Stimulated activated CD4-positive, alpha-beta T cell treated with anti-CD3 and anti-CD28 coated beads, Interleukin-1b, Interleukin-23, amount 100 ng/mL, for 48 hours (primary cell): ENCODE measurements at places on chromosomes 2 and 18.

GRCh38 chr2:15874321-15874720 lies 66.0 kb upstream of the MYCN start:
- DNase-seq = no peak

DNA sequence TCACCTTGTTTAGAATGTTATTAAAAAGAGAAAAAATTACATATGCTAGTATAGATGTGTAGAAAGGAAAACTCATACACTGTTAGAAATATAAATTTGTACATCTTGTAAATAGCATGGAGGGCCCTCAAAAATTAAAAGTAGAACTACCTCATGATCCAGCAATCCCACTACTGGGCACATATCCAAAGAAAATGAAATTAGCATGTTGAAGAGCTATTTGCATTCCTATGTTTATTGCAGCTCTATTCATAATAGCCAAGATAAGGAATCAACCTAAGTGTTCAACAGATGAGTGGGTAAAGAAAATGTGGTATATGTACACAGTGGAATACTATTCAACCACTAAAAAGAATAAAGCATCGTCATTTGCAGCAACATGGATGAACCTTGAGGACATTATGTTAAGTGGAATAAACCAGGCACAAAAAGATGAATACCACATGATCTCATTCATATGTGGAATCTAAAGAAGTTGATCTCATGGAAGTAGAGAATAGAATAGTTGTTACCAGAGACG lies 251.5 kb upstream of the THUMPD2 start:
- DNase-seq = no peak

- peak; percentile 13 for DNase-seq
These were observed 448 bp downstream of the YPEL5 start for GRCh38 chr2:30147196-30147714.

- DNase-seq = no peak
These were observed 99.9 kb upstream of the SLC38A11 start for GRCh38 chr2:165055082-165055851.

GRCh38 chr18:45161850-45162249 lies 453.4 kb upstream of the SLC14A2 start:
- no peak for DNase-seq

GRCh38 chr18:8298186-8298585 lies 311.1 kb upstream of the RAB12 start:
- no peak for DNase-seq

GRCh38 chr2:11500702-11501303 lies 33.0 kb upstream of the GREB1 start:
- DNase-seq = no peak

DNA sequence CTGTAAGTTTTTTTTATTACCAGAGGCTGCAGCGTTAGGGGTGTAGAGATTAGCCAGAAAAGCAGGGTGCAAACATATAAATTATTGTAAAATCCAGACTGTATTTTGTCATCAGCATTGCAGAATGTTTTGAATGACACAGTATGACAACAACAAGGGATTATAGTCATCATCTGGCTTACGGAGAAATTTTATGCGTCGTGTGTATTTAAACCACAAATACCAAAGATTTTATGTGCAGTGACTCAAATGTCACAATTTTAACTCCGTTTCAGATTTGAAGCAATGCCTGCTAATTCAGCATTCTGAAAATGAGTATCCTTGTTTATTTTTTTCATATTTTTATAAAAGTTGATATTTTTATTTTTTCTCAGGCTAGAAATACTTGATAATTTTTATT lies 19.4 kb upstream of the TMX3 start:
- DNase-seq = no peak

- no peak for DNase-seq
These were observed 254.9 kb downstream of the MYO3B start for GRCh38 chr2:170432823-170433222.

DNA sequence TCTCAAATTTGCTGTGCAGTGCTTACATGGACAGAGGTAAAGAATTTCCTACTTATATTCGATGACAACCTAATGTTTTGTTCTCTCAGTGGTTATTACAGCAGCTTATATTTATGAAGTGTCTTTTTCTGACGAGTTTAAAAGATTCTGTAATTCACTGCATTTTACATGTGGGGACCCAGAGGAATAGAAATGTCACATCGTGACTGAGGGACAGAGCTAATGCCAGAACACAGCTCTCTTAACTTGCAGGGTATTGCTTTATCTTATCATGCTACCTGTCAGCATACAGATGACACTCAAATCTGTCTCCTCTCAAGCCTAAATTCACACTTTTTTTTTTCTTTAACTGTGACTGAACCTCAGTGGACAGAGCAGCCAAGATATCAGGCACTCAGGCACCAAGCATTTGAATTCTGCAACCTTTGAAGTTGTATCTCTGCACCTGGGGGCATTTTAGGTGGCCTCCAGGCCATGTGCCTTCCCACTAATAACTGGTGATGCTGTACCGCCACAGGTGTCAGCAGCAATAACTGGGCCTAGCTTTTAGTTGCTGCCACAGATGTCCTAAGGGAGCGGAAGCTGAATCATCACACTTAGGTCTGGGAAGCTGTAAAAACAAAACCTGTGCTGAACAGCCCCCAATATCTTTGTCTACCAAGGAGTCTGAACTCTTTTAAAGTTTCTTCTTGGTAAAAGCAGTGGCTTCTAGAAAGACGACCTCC lies 315.8 kb upstream of the NRP2 start:
- no peak for DNase-seq

- no peak for DNase-seq
These were observed 121.7 kb downstream of the INO80D start for GRCh38 chr2:205964111-205964761.

DNA sequence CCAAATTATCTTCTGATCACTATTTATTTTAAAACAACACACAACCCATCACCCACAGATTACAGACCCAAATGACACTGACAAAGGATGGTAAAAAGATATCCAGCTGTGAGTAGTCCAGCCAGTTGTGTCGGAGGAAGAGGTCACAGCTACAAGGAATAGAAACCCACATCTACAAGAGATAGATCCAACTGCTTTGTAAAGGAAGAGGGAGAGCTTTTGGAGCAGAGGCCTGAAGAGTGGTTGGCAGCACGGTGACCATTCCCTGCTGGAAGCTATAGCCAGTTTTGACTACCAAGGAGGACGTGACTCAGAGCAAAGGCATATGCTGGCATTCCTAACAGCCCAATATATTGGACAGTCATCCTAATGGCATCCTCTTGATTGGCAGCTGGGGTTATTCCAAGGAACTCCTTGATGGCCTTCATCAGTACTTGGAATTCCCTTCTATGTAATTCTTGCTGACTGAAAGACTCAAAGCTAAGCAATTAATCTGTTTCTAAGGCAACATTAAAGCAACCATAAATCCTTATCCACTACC lies 17.1 kb downstream of the SLC8A1 start:
- no peak for DNase-seq

- no peak for DNase-seq
These were observed 92.3 kb downstream of the C1D start for GRCh38 chr2:67970542-67970941.

DNA sequence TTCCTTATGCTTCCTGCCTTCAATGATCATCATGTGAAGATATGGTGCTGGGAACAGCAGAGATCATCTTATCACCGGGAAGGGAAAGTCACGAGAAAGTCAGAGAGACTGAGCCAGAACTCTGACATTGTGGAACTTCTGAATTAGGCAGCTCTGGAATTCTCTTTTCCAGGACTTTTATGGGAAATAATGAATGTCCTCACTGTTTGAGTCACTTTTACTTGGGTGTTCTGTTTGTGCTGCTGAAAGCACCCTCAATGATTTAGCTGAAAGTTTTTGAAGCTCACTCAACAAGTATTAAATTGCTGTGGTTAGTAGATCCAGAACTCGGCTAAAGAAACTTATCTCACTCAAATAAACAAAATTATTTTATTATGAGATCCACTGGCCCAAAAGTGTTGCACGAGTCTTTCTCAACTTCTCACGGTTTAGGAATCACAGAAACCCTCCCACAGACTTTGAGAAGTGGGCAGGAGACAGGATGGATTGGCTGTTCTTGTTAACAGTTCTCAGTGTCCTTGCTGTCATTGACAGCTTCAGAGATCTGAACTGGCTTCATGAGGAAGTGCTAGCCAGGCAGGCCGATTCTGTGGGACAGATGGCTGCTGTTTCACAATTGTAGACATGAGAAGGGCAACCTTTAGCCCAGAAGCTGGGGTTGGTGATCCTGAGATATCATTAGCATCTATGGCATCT lies 26.4 kb upstream of the ATRAID start:
- DNase-seq = no peak

DNA sequence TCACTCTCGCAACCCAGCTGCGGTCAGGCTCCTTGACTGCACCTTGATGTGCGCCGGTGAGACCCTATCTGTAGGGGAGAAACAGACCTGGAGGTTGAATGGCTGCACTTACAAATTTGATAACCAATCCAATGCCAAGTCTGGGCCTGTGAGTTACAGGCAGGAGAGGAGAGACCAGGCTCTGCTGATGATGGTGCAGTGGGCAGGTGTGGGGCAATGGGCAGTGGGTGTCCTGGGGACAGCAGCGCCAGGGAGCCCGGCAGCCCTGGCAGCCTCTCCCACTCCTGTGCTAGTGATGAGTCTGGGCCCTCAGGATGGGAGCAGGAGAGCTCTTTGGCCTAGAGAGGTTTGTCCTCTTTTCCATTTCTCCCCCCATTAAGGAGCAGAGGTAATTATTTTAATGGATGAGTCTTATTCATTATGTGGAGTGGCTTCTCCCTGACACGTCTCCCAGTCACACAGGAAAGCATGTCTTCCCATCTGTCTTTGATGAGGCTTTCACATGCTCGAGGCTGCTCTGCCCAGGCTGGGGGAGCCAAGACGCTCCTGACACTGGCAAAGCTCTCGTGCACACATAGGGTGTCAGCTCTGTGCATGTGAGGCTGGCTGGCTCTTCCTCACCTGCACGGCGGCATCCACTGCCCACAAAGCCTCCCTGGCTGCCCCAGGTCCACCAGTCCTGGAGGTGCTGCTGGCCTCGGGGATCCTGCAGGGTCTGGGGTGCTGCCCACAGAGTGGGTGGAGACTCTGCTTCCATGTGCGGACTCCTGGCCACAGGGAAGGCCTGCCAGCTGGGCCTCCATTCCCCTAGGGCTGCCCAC lies 10.0 kb upstream of the ALLC start:
- no peak for DNase-seq

- DNase-seq = no peak
These were observed 1.9 kb upstream of the ANKRD39 start for GRCh38 chr2:96859681-96860064.

DNA sequence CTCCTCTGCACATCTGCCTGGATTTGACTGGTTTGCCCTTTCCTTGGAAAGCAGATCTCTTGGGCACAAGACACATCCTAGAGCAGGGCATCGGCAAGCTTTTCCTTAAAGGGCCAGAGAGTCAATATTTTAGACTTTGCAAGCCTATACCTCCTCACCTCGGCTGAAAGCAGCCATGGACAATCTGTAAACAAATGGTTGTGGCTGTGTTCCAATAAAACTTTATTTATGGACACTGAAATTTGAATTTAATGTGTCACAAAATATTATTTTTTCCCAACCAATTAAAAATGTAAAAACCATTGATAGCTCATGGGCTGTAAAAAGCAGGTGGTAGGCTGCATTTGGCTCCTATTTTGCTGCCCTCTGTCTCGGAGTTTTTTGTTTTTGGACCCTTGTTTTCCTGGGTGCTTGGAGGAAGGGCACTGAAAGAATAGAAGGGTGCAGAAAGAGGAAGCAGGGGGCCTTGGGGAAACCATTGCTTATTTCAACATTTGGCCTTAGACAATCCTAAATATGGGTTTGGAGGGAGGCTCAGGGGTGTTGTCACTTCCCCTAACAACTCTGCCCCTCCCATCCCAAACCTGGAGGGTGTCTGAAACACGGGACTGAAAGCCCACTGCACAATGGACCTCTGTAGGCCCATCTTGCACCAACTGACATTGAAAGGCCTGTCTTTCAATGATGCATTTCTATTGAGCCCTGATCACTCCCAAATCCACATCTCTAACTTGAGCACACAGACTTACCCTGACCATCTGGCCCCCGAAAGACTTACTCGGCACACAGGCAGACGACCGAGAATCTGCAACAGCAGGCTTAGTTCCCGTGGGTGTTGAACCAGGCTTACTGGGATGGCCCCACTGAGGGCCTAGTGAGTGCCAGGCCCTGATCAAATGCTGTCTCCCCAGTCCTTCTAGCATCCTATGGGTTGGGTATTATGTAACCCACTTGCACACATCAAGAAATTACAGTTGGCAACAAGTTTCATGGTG lies 7.1 kb upstream of the ZFP36L2 start:
- DNase-seq = no peak

GRCh38 chr18:79484661-79485621 lies 89.2 kb downstream of the NFATC1 start:
- no peak for DNase-seq

DNA sequence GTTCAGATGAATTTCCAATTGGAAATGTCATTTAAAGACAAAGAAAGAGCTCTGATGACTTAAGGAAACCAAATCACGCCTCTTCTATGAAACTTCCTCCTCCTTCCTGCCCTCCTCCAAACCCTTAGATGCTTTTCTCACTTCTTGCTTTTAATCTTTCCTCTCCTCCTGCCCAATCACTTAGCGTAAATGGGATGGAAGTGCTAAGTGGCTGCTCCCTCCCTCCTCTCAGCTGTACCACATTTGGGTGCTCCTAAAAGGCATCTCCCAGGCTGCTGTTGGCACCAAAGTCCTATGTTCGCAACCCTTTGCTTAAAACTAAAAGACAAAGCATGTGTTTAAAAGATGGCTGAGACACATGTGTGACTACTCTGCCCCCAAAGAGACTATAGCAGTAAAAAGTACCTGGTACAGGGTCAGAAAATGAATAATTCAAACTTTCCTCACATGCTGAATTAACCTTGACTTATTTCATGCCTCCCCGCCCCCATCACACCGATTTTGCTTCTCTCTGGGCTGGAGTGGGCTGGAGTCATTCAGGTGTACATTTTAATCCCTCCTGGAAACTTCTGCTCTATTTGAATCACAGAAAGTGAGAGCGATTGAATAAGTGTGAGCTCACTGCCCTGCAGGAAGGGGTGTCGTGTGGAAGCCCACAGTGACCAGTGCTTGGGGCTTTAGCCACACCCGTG lies 59.2 kb upstream of the KLF7 start:
- DNase-seq = peak; percentile 76

GRCh38 chr2:10486601-10487079 lies 38.5 kb upstream of the ODC1 start:
- DNase-seq = no peak

GRCh38 chr2:210928714-210929113 lies 372.3 kb downstream of the CPS1 start:
- no peak for DNase-seq

DNA sequence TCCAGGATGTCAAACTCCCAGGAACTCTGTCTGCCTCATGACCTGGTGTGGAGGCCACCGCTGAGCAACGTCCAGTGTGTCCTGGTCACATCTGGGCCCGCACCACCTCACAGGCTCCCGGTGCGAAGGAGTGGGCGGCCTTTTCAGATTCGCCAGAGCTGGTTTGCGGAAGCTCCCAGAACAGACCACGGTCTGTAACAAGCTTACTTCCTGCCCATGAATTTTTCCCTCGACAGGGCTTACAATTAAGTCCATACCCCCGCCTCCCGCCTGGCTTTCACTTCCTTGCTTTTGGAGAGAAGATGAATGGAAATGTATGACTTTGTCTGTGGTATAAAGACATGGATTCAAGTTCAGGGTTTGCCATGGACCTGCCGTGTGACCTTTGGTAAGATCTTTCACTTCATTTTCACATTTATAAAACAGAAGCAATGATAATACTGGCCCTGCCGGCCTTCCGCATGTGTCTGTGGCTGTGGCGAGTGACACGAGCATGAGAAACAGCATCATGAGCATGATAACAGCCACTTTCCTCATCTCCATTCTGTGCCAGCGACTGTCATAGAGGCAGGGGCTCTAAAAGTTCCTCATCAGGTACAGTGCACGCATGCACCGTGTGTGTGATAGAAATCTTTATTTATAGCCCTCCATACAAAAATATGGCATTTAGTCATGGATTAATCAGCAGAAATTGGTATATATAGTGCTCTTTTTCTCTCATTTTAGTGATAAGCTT lies 31.0 kb upstream of the KCNF1 start:
- no peak for DNase-seq
